GM04503 (cell line): ENCODE measurements at places on chromosomes 1 and 21.

DNA sequence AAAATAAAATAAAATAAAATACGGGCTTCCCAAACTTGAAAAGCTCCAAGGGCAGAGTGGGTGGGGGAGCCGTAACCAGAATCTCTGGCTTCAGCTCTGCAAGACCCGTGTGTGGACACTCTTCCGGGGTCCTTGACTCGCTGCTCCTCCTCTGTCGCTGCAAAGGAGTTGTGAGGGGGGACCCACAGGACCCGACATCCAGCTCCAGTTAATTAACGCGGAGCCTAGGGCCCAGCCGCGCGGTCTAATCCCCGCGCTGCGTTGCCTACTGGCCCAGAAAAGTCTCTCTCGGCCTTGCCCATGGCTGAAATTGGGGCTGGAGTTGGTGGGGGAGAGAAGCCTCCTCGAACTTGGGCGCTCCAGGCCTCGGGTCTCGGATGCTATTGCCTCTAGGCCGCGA lies 1.8 kb downstream of the LMX1A start:
- DNase-seq = no peak

- no peak for DNase-seq
Observed at GRCh38 chr1:227437495-227438008, 119.3 kb upstream of the CDC42BPA start.

- no peak for DNase-seq
Observed at GRCh38 chr21:45550522-45551210, 8.4 kb upstream of the SLC19A1 start.

GRCh38 chr21:38912102-38912629 lies 106.4 kb downstream of the ETS2 start:
- DNase-seq = no peak
